ENCODE measurements at places on chromosomes 2 and 18.

GRCh38 chr2:157989227-157989626 is 112.4 kb upstream of the UPP2 start:
- no peak for DNase-seq

DNA sequence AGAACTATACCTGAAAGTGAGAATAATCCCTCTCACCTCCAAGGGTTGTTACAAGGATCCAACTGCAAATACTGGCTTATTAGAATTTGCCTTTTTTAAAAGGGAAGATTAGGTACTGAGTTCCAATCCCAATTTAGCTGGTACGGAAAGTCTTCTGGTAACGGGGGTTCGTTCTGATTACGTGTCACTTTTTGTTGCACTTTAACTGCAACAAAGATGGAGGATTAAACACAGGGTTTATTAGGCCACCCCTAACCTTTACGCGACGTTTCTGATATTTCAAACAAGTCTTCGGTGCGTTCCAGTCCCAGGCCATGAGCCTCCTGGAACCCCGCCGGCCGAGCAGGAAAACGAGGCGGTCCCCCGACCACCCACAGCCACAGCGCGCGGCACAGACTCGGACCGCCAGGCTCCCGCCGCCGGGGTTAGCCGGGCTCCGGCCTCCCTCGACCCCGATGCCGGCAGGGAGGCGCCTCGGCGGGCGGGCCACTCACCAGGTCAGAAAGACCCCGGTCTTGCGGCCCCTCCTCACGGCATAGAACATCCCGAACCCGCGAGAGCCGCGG is 411 bp downstream of the RNASEH1 start:
- no peak for DNase-seq

DNA sequence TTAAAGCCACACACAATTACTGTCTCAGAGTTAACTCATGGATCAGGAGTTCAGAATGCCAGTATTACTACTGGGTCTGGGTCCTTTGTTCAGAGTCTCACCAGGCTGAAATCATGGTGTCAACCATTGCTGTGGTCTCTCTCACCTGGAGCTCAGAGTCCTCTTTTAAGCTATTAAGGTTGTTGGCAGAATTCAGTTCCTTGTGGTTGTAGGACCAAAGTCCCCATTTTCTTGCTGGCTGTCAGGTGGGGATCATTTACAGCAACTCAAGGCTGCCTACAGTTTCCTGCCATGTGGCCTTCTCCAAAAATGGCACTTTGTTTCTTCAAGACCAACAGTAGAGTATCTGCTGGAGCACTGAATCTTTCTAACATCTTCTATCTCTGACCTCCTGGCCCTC is 113.5 kb downstream of the EXOC6B start:
- DNase-seq, result no peak

GRCh38 chr2:173808718-173809117 is 156.5 kb downstream of the SP3 start:
- DNase-seq, result no peak

DNA sequence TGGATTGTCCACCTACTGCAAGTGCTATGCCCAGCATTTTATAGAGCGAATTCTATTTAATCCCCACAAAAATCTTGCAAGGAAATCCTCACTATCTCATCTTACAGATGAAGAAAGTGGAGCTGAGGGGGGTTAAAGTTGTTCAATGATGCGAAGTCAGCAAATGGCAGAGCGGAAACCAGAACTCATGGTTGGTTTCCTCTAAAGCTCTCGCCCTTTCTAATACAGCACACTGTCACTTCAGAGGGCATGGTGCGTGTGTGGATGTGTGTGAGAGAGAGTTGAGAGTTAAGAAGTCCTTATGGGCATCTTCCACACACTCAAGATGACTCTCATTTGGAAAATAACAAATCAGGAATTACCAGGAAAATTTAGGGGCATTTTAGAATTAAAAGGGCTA is 78.4 kb downstream of the TGFA start:
- DNase-seq, result no peak

DNA sequence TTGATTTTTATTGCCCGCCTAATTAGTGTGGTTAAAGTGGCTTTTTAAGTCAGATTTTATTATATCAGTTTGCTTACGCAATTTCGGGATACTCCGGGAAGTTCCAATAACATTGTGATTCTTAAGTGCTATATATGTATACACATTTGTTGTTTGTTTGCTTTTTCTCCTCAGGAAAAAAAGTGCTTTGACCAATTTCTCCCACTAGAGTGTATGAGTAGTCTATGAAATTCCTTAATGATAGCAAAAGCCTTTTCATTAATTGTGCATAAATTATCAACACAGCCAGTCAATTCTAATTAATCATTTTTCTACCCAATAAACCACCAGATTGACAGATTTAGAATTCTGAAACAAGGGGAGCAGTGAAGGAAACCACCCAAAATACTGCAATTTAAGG is 172.2 kb downstream of the DPP10 start:
- no peak for DNase-seq

- DNase-seq, result no peak
Measured at GRCh38 chr2:60302377-60303126, 250.9 kb downstream of the BCL11A start.

- DNase-seq, result no peak
Measured at GRCh38 chr18:42426496-42427015, 471.5 kb downstream of the PIK3C3 start.

GRCh38 chr2:148623086-148623485 is 21.5 kb upstream of the EPC2 start:
- no peak for DNase-seq

Measured in nephron progenitor cell (in vitro differentiated cells).